Posterior vena cava (tissue), 2 donors: ENCODE measurements at places on chromosomes 4 and X.

DNA sequence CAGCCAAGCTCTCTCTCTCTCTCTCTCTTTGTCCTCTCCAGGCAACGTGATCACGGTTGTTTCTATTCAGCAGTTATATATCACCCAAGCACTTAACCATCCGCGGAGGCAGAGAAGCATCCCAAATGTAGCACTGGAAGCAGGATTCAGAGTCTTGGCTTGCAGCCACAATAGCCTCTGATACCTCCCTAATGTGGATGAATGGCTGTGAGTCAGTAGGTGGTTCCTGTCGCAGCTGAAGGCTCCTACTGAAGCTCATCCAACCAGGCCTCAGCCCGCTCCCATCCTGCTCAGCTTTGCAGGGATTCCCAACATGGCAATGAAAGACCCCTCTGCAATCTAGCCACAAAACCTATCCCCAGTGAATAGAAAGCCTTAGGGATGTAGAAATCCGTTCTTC is 5.1 kb downstream of the HS6ST2 start:
- no peak for DNase-seq

- no peak for DNase-seq
These were observed 1.2 kb upstream of the CD40LG start for GRCh38 chrX:136646602-136647239.

GRCh38 chrX:38803243-38803587 is 2.0 kb downstream of the MID1IP1 start:
- DNase-seq: no peak

- DNase-seq: no peak
These were observed 90.2 kb upstream of the TAB3 start for GRCh38 chrX:30979271-30979670.

- no peak for DNase-seq
These were observed 211.9 kb upstream of the UGT8 start for GRCh38 chr4:114386637-114387233.

DNA sequence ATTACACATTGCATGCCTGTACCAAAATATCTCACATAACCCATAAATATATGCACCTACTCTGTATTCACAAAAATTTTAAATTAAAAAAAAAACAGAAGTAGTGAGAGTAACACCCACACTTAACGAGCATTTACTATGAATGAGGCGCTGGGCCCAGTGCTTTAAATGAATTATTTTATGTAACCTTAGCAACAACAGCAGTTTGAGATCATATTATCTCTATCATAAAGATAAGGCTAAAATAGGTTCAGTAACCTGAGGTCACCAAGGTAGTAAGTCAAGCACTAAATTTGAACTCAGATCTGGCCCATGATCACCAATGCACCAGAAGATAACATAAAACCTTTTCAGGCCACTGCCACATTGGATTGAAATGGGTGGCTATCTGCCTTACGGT is 5.3 kb upstream of the PROM1 start:
- DNase-seq: no peak

GRCh38 chrX:2692221-2693112 is 1.4 kb downstream of the CD99 start:
- DNase-seq: peak; percentile 86

- DNase-seq: no peak
These were observed 144.7 kb downstream of the FAM47A start for GRCh38 chrX:33987458-33987857.

- DNase-seq: no peak
These were observed 574 bp upstream of the MOB1B start for GRCh38 chr4:70901607-70901983.

DNA sequence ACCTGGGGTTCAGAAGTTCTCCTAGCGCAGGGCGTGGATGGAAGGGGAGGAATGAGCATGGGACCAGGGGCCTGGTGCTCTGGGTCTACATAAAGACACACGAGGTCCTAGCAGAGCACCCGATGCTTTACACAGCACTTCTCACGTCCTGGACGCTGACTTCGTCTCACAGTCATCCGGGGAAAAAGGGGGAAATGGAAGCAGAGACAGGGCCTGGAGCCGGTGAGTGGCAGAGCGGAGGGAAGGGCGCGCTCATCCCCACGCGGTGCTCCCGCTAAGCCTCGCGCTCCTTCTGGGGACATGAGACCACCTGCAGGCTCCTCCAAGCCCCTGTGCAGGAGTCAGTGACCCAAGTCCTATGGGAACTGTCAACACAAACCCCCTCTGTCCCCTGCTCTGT is 157.7 kb downstream of the AFAP1 start:
- DNase-seq: peak; percentile 38

DNA sequence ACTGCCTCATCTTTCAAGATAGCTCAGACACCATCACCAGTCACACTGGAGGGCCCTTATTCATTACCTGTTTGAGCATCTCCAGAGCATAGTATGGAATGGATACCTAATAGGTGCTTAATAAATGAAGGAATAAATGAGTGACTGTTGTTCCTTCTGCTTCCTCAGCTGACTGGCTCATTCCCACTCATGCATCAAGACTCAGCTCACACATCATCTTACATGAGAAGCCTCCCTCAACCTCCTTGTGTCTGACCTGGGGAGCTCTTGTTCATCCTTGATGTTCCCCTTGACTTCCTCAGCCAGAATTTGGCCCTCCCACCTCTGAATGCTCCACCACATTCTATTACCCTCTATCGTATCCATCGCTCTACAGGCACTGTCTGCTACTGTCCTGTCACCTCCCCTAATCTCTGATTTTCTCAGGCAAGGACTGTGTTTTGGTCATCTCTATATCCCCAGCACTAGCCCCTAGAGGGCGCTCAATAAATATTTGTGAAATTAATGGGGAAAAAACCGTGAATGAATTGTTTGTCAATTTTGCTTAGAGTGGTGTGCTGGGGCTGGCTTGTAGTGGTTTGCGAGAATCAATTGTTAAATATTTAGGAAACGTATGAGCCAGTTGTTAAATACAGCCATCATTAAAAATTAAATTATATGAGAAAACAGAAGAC is 88.3 kb downstream of the NHSL2 start:
- no peak for DNase-seq

DNA sequence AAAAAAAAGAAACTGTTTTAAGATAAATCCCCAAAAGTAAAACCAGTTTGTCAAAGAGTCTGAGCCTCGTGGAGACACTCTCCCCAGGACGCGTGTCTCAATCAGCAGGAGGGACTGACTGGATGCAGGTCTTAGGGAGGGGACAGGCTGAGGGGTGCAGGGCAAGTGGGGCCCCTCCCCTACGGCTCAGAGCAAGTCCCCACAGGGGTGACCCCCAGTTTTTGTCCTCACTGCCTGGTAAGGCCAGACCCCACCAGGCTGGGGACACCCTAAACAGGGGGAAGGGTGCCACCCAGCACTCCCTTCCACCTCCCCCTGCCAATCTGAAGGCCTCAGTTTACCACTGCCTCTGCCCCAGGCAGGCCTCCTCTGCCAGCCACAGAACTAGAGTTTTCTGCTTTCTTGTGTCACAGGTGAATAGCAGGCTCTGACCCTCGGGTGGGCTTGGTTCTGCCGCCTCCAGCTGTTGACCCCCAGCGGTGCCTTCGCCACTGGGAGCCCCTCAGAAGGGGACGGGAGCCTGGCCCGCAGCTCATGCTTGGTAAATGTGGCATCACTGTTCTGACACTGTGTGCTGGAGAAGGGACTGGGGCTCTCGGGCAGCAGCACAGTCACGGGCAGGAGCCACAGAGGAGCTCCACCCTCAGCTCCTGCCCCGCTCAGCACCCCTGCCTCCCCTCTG is 69.8 kb upstream of the MXD4 start:
- DNase-seq: no peak

DNA sequence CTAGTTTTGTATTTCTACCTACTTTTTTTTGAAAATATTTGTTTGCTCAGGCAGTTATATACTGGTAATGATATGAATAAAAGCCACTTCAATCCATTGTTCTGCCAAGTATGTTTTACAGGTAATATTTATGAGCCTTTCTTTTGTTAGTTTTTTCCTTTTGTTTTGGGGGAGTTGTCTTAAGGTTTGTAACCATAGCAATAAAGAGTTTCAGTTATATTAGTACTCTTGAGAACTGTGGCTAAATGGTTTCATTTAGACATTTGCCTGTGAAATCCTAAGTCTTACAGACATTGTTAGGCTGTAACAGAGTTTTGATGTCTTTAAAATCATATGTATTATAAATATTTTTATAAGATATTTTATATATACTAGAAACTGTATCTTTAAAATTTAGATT is 150.1 kb downstream of the DIPK2B start:
- DNase-seq: no peak

DNA sequence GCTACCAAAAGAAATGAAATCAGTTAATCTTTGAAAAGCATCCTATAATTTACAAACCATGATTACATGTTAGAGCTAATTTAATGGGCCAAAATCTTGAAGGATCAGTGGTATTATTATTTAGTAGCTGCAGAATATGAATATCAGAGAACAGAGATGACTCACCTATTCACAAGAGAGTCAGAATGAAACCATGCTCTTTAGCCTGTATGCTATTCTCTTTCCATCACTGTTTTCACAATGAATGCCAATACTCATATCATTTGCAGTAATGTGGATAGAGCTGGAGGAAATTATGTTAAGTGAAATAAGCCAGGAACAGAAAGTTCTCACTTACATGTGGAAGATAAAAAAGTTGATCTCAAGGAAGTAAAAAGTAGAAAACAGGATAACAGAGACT is 414.1 kb downstream of the CENPC start:
- no peak for DNase-seq

GRCh38 chr4:173531086-173531965 is 1.3 kb upstream of the HAND2 start:
- peak; percentile 74 for DNase-seq

GRCh38 chrX:46611658-46612362 is 38.2 kb downstream of the CHST7 start:
- DNase-seq: no peak

DNA sequence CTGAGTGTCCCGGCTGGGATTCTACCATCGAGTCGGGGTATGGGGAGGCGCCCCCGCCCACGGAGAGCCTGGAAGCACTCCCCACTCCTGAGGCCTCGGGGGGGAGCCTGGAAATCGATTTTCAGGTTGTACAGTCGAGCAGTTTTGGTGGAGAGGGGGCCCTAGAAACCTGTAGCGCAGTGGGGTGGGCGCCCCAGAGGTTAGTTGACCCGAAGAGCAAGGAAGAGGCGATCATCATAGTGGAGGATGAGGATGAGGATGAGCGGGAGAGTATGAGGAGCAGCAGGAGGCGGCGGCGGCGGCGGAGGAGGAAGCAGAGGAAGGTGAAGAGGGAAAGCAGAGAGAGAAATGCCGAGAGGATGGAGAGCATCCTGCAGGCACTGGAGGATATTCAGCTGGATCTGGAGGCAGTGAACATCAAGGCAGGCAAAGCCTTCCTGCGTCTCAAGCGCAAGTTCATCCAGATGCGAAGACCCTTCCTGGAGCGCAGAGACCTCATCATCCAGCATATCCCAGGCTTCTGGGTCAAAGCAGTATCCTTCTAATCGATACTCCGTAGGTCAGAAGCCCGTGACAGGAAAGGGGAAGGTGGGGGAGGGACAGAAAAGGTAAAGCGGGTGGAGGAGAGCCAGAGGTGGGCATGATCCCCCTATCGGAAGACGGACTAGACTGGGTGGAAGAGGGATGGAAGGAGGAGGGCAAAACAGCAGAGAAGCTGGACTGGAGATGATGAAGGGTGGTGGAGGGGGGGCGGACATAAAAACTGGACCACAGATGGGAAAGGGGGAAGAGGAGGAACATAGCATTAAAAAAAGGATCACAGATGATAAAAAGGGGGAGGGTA is 828 bp downstream of the TSPYL2 start:
- DNase-seq: no peak

DNA sequence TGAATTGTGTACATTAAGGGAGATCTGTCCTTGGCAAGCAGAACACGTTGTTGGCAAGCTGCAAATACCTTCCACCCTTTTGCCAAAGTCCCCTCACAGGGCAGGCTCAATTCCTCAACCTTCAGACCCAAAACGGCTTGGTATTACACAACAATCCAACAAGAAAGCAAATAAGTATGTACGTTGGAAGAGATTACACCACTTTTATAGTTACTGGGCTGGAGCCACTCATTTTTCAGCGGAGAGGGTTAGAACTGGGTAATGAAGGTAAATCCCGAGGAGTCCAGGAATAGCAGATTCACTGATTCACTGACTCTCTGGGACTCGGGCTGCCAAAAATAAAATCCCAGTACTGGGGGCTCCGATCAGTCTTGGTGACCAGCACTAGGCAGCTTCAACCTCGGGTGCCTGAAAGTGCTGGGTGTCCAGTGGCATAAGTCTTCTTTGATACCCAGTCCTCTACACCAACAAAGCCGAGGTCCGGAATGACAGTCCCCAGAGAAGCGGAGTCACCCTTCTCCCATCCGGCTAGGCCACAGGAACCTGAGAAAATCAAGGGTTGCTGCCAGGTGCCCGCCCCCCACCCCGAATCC is 587 bp downstream of the TIMM8A start:
- no peak for DNase-seq

DNA sequence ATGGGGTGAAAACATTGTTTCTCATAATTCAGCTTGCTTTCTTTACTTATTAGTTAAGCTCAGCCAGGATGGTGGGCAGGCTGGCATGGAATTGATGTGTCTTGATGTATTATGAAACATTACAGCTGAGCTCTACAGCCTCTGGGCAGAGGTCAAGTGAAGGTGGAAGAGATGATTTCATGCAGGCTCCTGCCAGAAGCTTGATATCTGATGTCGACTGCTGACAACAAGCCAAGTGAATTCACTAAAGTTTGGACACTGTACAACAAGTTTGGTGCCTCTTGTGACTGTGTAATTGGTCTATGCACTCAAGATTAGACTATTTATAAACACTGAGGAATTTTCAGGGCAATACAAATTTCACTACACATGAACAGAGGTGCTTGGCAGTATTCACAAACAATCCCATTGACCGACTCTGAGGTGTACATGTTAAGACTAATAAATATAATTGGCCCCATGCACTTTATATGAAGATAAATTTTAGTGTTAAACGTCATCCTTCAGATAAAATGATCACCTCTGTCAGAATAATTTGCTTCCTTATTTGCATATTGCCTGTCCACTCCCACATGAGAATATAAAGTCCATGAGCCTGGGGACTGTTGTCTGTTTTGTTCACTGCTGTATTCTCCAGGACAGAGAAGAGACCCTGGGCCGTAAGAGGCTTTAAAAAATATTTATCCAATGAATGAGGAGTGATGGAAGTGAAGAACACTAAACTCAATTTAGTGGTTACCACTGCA is 612.2 kb downstream of the IQCM start:
- no peak for DNase-seq

DNA sequence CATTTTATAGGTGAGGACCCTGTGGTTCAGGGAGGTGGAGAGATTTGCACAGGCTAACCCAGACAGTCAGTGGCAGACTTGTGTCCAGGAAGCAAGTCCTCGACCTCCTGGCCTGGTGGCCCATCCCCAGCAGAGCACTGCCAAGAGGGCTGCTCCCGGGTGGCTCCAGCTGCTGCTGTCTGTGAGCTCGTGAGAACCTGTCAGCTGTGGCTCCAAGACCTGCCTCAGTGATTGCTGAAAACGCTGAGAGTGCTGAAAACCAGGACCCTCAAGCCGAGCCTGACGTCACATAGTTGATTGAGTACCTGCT is 74.2 kb downstream of the RTL9 start:
- no peak for DNase-seq

GRCh38 chr4:53013873-53014775 is 152.0 kb downstream of the RASL11B start:
- no peak for DNase-seq

- DNase-seq: no peak
These were observed 43.6 kb downstream of the TMEM131L start for GRCh38 chr4:153509724-153510123.
